ENCODE measurements at places on chromosomes 4 and X.

DNA sequence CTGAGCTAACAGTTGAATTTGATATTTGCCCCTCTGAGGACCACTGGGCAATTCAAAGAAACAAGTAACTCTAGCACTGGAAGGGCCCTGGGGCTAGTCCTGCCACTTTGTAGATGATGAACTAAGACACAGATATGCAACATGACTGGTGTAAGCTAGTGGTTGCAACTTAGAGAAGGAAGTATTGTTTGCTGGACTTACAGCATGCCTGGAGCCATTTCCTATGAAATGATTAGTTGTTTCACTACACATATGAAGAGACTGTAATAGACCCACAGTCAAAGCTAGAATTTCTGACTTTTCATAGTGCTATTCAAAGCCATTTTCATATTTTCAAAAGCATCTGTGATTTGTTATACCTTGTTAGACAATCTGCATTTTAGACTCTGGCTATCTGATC is 96.2 kb downstream of the TSPAN7 start:
- DNase-seq = no peak

- DNase-seq = no peak
These were observed 37.1 kb upstream of the ELF2 start for GRCh38 chr4:139214039-139214534.

DNA sequence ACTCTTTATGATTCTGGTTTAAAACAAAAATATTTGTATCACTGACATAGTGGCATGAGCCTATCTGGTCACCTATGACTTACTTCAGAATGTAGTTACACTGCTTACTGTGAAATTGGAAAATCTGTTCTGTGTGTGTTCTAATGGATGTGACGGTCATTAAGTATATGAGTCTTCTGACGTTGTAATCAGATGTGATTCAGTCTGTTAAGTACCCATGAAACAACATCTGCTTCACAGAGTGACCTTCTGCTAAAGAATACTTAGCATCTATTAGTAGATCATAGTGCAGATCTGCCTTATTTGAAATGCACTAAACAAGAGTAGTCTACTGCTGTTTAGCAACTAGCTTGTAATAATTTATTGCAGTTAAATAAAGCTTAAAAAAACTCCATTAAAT is 317.1 kb downstream of the DCTD start:
- no peak for DNase-seq

GRCh38 chr4:19033816-19034733 is 1012.5 kb upstream of the LCORL start:
- DNase-seq = no peak

DNA sequence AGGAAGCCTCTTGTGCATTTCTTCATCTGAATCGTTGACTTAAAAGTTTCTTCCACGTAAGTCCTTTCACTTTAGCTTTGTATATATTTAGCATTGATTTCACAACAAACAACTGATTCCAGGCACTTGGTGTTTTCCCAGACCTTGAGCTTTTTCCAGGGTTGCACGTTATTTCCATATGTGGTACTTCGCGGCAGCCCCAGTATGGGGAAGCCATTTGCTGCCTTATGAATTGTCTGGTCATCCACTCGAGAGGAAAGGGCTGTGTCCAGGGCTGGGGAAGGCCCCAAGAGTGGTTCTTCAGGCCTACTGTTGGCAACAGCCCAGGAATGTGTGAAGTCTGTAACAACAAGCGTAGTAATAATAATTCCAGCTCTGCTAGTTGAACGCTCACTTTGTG is 2.8 kb upstream of the TLR8 start:
- no peak for DNase-seq

- DNase-seq = no peak
These were observed 36.3 kb downstream of the ING2 start for GRCh38 chr4:183541010-183541751.

DNA sequence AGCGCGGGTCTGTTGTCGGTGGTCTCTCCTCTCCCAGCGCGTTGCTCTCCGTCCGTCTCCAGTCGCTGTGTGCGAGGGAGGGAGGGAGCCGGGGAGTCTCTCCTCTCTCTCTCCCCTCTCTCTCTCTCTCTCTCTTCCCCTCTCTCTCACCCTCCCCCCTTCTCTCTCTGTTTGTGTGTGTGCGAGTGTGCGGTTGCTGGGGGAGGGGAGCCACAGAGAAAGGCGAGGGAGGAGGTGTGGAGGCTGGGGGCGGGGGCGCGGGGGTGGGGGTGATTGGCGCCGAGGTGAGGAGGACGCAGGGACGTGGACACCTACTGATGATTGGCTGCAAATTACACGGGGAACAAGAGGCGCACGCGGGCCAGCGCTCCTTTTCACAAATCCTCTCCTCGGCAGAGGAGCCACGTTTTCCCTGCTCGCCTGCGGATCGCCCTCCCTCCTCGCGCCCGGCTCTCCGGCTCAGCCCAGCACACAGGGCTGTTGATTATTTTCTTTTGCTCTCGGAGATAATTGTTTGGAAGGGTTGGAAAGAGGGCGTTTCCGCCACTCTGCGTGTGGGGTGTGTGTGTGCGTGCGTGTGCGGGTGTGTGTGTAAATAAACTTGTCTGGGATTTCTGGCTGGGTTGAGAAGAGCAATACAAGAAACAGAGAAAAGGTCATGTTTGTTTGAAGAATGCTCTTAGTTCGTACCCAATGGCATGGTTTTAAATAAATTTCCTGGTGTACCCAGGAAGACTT is at the start of gene CXXC4:
TSS of gene CXXC4 (minus strand) at position 73 of the 738 bp plus-strand sequence. CDS start 3,092 bp downstream, outside the sequence.
- DNase-seq = no peak

DNA sequence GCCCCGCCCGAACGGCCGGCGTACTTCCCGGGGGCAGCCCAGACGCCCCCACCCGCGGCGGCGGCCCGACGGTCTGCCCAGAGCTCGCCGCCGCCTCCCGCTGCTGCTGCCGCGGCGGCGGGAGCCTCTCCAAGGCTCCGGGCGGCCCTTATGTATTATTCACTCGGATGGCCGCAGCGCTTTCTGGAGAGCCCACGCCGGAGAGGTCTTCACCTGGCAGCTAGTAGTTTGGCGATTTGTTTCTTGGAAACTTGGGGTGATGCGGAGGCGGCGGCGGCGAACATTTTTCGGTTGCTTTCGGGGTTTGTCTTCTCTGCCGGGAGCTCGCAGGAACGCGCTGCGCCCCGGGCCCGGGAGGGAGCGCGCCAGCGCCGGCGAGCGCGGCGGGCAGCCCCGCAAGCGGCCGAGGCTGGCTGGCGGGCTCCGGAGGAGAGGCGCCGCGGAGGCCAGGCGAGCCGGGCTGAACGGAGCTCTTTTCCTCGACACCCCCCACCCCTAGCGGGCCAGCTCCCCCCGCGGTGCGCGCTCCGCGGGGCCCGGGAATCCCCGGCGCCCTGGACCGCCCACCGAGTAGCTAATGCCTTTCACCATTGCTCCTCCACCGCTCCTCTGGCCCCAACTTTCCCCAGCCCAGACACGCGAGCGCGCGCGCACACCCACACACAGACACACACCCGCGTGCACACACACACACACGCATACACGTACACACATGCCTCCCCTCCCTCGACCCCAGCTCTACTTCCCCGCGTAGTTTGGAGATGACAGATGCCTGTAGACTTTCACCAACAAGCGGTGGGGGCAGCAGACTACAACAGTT is 113.5 kb downstream of the DHX15 start:
- DNase-seq = no peak

- DNase-seq = no peak
These were observed 274.3 kb upstream of the NR3C2 start for GRCh38 chr4:148716431-148717052.

- DNase-seq = peak; percentile 68
These were observed 12.6 kb downstream of the RUFY3 start for GRCh38 chr4:70734168-70734954.

DNA sequence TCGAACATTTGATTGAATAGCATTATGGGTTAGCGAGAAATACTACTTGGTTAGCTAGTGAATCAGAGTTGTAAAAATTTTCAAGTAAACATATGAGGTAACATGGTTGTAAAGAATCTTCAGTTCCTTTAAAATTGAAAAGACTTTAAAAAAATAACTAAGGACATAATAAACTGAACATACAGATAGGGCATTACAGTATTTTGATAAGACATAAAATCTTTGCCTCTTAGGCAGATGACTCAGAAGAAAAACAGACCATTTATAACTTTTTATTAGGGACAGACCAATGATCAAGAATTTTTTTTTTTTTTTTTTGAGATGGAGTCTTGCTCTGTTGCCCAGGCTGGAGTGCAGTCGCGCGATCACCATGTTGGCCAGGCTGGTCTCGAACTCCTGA is 43.1 kb downstream of the PNMA5 start:
- DNase-seq = no peak

DNA sequence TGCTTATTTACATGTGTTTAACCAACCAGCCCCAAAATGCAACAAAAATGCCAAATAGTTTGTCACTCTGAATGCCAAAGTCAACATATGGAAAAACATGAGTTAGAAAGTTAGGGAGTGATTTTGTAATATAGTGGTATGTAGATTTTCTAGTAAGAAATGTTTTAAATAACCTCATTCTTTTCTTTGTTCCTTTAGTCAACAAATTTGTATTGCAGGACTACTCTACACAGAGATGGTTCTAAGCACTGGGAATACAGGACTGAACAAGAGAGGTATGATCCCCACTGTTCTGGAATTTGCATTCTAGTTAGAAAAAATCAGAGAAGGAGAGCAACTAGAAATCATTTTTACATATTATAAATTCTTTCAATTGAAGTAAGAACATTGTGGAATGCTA is 218.8 kb upstream of the ANXA10 start:
- DNase-seq = no peak

GRCh38 chrX:134679644-134680043 is 21.4 kb upstream of the PLAC1 start:
- DNase-seq = no peak

GRCh38 chr4:9146967-9147366 is 23.2 kb upstream of the FAM90A26 start:
- DNase-seq = no peak

- DNase-seq = peak; percentile 80
These were observed 3.9 kb downstream of the MAML3 start for GRCh38 chr4:140149846-140150635.

GRCh38 chr4:115272185-115272584 is 158.8 kb upstream of the NDST4 start:
- DNase-seq = no peak

GRCh38 chrX:48703642-48704481 is 7.3 kb downstream of the SUV39H1 start:
- no peak for DNase-seq

DNA sequence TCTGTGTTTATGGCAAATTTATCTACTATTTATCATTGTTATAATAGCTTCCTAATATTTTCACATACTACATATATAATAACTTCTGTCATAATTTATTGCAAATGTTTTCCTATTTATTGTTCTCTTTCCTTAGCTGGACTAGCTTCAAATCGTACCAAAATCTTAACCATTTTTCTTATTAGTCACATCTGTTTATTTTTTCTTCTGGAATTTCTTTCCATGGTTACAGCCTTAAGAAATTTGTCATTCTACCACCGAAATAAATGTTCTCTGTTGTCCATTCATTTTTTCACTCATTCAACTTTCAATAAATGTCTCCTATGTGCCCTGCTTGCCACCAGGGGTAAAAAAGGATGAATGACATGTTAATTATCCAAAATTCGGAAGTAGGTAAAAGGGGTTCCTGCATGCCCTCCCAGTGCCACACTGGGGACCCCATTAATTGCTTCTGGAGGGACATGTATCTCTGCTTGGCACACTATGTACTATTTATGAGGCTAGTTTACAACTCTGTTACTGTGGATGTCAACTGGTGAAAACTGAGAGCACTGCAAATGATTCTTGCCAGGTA is 182.1 kb downstream of the SH3KBP1 start:
- DNase-seq = no peak
